ENCODE measurements at places on chromosomes 4 and X.
A peak's percentile ranks its signal among the peaks of the same experiment; 100 is the strongest.

DNA sequence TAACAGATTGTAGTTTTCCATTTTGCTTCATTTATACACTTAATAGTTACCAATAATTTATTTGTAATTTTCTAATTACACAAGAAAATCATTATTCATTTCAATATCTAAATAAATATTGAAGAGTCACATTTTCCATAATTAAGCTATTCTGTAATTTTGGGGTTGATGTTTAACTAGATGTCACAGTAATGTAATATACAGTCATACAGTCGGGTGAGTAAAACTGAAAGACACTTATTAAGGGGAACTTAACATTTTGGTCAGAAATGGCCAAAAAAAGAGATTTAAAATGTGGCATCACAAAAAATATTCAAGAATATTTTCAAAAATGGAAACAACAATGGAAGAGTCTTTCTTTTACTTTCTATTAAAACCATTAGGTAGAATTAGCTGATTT, 1080.3 kb downstream of the ARAP2 start:
- no peak for DNase-seq

DNA sequence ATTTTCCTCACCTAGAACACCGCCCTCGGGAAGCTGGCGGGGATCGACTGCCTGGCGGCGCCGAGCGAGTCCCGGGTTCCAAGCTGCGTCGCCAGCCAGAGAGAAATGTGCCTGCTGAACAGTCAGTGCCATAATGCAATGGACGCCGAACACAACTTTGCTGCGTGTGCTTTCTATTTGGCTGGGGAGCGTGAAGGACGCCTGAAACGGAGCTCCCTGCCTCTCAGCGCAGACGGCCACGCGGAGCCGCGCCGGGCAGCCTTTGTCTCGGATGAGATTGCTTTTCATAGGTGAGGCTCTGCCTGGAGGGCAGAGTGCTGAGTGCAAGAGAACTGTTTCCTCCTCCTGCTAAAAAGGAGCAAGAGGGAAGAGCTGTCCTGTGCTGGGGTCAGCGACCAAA, 107.7 kb upstream of the BCOR start:
- DNase-seq: no peak

DNA sequence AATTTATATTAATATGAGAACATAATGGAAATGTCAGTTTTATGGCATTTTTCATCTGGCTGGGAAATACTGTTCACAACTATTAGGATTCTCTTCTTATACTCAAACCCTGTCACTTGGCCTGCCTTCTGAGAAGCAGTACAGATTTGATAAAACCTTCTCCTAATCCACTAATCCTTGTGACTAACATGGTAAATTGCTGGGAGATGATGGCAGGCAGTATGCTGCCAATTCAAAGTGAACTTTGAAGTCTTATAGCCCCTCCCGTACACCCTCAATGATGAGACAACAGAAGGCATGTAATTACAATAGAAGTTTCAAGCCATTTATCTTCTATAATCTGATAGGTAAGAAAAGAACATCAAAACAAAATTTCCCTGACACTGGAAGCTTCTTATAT, 36.9 kb downstream of the PAQR3 start:
- no peak for DNase-seq

DNA sequence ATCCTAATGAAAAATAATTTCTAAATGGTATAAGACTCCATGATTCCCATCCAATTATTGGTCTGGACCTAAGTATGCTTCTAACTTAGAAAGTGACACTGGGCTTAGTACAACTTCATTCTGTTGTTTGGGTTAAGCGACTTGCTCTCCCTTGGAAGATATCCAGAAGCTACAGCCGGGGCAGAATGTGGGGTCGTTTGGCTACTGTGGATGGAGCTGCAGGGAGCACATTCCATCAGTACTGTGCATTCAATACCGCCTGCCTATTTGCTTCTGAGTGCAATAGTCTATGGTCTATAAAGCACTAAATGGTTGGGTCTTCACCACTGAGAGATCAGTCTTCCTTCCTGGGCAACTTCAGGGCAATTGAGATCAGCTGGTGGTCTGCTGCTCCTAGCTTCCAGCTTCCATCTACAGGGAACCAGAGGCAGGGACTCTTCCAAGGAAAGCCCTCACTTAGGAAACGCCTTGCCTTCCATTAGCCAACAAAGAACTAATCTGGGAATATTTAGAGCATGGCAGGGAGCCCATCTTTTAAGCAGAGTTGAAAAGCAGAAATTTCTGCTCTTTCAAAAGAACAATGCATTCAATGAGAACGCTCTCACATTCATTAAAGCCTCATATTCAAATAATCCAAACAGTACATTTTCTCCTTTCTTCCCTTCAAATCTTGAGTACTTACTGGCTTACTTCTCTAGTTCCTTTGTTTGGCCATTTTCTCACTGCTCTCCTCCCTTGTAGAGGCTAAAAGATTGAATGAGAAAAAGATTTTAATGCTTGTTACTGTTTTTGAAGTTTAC, 1049.9 kb upstream of the TENM3 start:
- DNase-seq: no peak

- no peak for DNase-seq
Measured at GRCh38 chr4:174537634-174538033, 15.3 kb upstream of the HPGD start.

- no peak for DNase-seq
Measured at GRCh38 chr4:127936974-127937373, 28.0 kb downstream of the MFSD8 start.

- DNase-seq: no peak
Measured at GRCh38 chrX:127207326-127207725, 387.8 kb downstream of the PRR32 start.

DNA sequence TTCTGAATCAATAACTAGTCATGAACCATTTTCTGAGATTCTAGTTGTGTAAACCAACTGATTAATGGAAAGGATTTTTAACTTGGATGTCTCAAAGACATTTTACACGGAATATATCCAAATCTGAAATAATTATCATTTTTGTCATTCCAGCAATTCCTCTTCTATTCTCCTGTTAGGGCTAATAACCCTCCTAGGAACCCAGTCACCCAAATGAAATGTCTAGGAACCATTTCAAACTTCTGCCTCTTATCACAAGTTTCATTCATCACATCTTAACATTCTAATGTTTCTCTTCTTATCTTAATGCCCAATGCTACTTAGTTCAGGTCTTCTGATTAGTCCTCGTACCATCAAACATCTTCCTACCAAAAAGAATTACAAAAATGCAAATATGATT, 639.8 kb downstream of the DMD start:
- no peak for DNase-seq

DNA sequence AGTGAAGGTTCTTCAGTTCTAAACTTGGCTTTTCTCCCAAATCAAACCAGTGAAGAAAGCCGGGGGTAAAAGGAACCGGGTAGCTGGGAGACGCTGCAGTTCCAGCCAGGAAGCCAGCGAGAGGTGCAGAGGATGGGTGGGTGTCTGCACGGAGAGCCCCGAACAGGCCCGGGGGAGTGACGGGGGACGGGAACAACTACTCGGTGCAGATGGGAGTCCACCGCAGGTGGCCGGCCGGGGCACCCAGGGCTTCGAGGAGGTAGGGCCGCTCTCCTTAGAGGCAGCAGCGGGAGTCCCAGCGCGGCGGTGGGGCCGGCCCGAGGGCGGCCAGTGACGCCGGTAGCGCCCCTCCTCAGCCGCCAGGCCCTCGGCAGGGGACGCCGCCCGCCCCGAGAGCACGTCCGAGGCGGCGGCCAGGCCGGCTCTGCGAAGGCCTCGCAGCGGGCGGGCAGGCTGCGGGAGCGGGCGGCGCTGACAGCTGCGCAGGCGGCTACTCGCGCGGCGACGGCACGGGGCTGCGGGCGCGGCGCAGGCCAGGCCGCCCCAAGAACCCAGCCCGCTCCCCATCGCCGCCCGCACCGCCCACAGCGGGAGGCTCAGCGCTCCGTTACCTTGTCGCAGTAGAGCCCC, 449 bp downstream of the FBXL5 start:
- DNase-seq: no peak

GRCh38 chr4:108830509-108831244, 67.8 kb upstream of the ETNPPL start:
- no peak for DNase-seq

GRCh38 chr4:161256716-161257115, 907.1 kb downstream of the FSTL5 start:
- DNase-seq: no peak

DNA sequence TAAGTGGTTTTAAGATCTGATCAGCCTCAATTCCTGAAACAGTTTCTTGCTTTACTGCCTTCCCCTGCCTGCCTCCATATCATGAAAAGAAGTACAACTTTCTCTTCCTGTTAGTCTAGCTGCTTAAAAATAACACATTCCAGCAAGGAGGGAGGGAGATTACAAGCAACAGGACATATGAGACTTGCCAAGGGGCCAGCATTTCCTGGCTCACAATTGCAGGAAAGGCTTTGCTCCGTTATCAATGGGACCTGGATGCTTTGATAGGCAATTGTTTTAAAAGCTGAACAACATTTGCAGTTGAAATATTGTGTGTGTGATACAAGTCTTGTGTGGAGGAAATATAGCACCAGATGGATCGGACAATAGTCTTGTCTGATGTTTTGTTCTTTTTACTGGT, 425.0 kb downstream of the FAT4 start:
- no peak for DNase-seq

- DNase-seq: no peak
Measured at GRCh38 chr4:139819082-139819481, 153.5 kb downstream of the MGST2 start.

DNA sequence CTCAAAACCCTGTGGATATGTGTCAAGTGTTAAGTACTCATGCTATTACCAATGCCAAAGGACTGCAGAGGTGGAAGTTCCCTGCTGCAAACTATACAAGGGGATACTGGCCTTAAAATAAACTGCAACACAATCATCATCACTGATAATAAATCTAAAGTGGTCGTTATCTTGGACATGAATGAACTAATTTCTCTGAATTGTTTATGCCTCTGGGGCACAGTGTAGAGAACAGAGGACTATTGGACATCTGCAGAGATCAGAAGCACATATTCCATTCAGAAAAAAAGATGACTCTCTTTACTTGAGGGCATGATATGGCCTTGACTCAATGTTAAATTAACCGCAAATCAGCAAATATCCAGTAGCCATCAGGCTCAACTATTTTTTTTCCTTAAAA, 542.6 kb upstream of the IGFBP7 start:
- DNase-seq: no peak

GRCh38 chr4:151835467-151835866, 74.7 kb upstream of the GATB start:
- no peak for DNase-seq

DNA sequence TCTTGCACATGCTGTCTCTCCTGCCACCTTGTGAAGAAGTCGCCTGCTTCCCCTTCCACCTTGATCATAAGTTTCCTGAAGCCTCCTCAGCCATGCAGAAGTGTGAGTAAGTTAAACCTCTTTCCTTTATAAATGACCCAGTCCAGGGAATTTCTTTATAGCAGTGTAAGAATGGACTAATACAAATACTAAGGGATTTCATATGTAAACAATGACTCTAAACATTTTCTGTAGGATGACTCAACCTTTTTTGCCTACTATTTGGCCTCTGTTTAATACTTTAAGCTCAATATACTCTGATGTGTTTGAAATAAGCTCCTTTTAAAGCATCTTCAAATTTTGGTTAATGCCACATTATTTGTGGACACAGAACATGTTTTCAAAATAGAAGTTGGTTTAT, 813.5 kb upstream of the SLIT2 start:
- no peak for DNase-seq

DNA sequence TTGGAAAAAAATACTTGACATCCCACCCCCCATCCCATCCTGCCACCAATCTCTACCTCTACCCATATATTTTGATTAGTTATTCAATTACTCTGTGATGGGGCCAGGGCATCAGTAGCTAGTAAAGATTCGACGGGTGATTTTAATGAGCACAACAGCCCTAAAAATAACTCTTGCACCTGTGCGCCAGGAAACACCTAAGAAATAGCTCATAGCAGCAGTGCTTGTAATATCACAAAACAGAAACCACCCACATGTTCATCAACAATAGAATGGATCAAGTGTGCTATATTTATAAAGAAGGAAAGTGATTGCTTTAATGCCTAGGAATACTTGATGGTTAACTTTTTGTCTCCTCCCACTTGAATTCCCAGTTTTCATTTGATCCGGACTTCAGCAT, 225.6 kb upstream of the LCORL start:
- DNase-seq: no peak

GRCh38 chr4:70473679-70474078, 1.7 kb downstream of the MUC7 start:
- no peak for DNase-seq

GRCh38 chr4:98778206-98778605, 119.8 kb upstream of the TSPAN5 start:
- peak; percentile 26 for DNase-seq

- no peak for DNase-seq
Measured at GRCh38 chr4:3681191-3681590, 85.0 kb upstream of the ADRA2C start.

- DNase-seq: peak; percentile 30
Measured at GRCh38 chrX:150324035-150324728, 38.9 kb upstream of the MAMLD1 start.

DNA sequence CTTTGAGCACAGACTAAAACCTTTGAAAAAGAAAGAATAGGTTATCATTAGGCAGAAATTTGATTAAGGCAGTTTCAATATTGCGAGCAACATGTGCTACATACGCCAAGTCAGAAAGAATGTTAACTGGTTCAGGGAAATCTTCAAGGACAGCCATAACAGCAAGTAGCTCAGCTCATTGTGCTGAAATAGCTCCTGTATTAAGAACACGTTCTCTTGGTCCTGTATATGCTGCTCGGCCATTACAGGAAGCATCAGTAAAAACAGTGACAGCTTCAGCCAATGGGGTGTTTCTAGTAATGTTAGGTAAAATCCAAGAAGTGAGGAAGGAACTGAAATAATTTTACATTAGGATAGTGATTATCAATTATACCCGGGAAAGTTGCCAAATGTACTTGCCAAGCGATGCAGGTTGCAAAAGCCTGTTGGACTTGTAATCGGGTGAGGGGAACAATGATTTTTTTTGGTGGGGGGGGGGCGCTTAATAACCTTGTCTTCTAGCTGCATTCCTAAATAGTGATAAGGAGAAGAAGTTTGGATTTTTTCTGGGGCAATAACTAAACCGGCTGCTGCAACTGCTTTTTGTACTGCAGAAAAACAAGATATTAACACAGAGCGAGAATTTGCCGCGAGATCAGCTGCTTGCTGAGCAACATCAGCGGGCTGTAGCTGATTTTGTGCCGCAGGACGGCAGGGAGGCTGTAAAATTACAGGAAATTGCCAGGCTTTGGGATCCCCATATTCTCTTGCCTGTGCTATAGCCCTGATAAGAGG, 49.4 kb upstream of the RASSF6 start:
- DNase-seq: no peak

- DNase-seq: no peak
Measured at GRCh38 chrX:76147106-76147505, 25.8 kb upstream of the PBDC1 start.

DNA sequence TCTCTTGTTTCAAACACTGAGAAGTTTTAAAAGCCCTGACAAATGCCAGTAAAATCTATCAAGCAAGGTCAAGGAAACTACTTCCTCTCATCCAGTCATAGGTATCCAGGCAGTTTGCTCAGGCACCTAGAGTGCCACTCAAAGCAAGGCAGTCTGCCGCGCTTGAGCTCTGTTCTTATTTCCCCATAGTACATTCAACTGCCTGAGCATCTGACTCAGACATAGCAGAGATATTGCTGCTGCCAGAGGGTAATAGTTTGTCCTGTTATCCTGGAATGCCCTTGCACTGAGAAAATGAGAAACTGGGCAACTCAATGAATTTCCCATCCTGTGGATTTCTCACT, 16.1 kb upstream of the ATP8A1 start:
- no peak for DNase-seq

- no peak for DNase-seq
Measured at GRCh38 chr4:41568363-41568762, 30.4 kb downstream of the LIMCH1 start.

- no peak for DNase-seq
Measured at GRCh38 chr4:39068907-39069306, 6.9 kb downstream of the KLHL5 start.

GRCh38 chr4:164467493-164467892, 286.4 kb upstream of the SMIM31 start:
- no peak for DNase-seq
